ENCODE measurements at places on chromosomes 4 and X. TPM values are rescaled to one million over a fixed set of nuclear protein-coding genes. Genes with fewer than 3 reads are reported as not detected.

The CCDC110 gene
- total RNA-seq = 0.57 TPM

The TAPT1 gene
- total RNA-seq = 48.9 TPM

The NXF2B gene
- total RNA-seq = not detected

The NALF2 gene
- 0.22 TPM for total RNA-seq

The FHIP1A gene
- total RNA-seq = 0.17 TPM

The HERC5 gene
- 39.5 TPM for total RNA-seq

GRCh38 chr4:61851126-61851525 lies 651.0 kb downstream of the ADGRL3 start:
- no peaks in the 10 kb centered on the region for H3K4me1 ChIP-seq
- H3K36me3 ChIP-seq = no peaks in the 10 kb centered on the region
- no peak for DNase-seq
- H3K27ac ChIP-seq = no peak overlapping the region
- no peak overlapping the region for H3K4me3 ChIP-seq
- H3K27me3 ChIP-seq = no peaks in the 10 kb centered on the region

- H3K27ac ChIP-seq = peak overlapping the region; percentile 69
- H3K36me3 ChIP-seq = no peaks in the 10 kb centered on the region
- peak overlapping the region; percentile 82 for H3K4me3 ChIP-seq
- H3K27me3 ChIP-seq = peaks cover 20% of the 10 kb centered on the region
- peak; percentile 80 for DNase-seq
Observed at GRCh38 chr4:140150636-140150885, 3.4 kb downstream of the MAML3 start.

GRCh38 chr4:8224975-8225625 lies 26.0 kb downstream of the SH3TC1 start:
- H3K4me3 ChIP-seq = no peak overlapping the region
- H3K4me1 ChIP-seq = peaks cover 42% of the 10 kb centered on the region
- H3K36me3 ChIP-seq = peaks cover 14% of the 10 kb centered on the region
- no peak overlapping the region for H3K27ac ChIP-seq
- DNase-seq = no peak
- H3K27me3 ChIP-seq = no peaks in the 10 kb centered on the region

- no peaks in the 10 kb centered on the region for H3K4me1 ChIP-seq
- no peak for DNase-seq
- H3K4me3 ChIP-seq = no peak overlapping the region
- H3K27me3 ChIP-seq = no peaks in the 10 kb centered on the region
Observed at GRCh38 chrX:103187953-103188475, 26.9 kb upstream of the BEX4 start.

DNA sequence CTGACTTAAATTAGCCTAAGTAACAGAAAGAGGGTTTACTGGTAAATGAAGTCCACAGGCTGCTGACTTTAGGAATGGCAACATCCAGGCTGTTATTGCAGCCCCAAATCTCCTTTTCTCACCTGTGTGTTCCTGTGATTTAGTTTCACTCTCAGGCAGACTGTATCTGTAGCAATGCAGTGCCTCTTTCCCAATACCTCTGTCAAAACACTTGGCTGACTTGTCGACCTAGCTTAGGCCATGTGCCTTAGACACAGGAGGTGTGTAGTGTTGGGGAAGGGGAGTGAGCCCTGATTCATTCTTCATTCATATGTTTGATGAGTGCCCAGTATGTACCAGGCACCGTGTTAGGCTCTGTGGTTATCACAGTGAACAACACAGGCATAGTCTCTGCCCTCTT lies 46.9 kb downstream of the JADE3 start:
- no peak for DNase-seq
- no peaks in the 10 kb centered on the region for H3K36me3 ChIP-seq
- no peak overlapping the region for H3K4me3 ChIP-seq
- peaks cover 3% of the 10 kb centered on the region for H3K27me3 ChIP-seq

DNA sequence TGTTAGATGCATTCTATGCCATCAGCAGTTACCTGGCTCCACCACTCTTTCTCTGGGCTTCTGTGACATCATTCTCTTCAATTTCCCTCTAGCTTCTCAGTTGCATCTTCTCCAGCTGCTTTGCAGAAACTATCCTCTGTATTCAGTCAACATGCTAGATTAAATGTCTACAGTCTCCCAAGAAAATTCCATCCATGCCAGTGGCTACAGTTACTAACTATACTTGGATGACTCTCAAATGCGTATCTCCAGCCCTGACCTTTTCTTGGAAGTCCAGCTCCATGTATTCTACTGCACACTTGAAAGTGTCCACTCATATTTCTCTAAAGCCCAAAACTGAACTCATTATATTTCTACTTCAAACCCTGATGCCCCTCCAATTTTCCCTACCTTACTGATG lies 232.3 kb upstream of the TENM3 start:
- H3K4me1 ChIP-seq = no peaks in the 10 kb centered on the region
- no peaks in the 10 kb centered on the region for H3K27me3 ChIP-seq
- no peak overlapping the region for H3K27ac ChIP-seq
- no peak for DNase-seq

GRCh38 chrX:3549411-3549911 lies 164.0 kb downstream of the PRKX start:
- H3K36me3 ChIP-seq = no peaks in the 10 kb centered on the region
- H3K4me3 ChIP-seq = no peak overlapping the region
- peaks cover 15% of the 10 kb centered on the region for H3K27me3 ChIP-seq
- H3K27ac ChIP-seq = no peak overlapping the region
- no peaks in the 10 kb centered on the region for H3K4me1 ChIP-seq
- DNase-seq = no peak

- H3K4me3 ChIP-seq = no peak overlapping the region
- no peaks in the 10 kb centered on the region for H3K27me3 ChIP-seq
- H3K4me1 ChIP-seq = peaks cover 21% of the 10 kb centered on the region
- no peak overlapping the region for H3K27ac ChIP-seq
- no peak for DNase-seq
Observed at GRCh38 chrX:20244931-20245330, 21.8 kb downstream of the RPS6KA3 start.

- no peak for DNase-seq
- peaks cover 56% of the 10 kb centered on the region for H3K4me1 ChIP-seq
- no peak overlapping the region for H3K4me3 ChIP-seq
- peak overlapping the region; percentile 46 for H3K27ac ChIP-seq
Observed at GRCh38 chrX:130179170-130179569, 7.4 kb downstream of the RAB33A start.

DNA sequence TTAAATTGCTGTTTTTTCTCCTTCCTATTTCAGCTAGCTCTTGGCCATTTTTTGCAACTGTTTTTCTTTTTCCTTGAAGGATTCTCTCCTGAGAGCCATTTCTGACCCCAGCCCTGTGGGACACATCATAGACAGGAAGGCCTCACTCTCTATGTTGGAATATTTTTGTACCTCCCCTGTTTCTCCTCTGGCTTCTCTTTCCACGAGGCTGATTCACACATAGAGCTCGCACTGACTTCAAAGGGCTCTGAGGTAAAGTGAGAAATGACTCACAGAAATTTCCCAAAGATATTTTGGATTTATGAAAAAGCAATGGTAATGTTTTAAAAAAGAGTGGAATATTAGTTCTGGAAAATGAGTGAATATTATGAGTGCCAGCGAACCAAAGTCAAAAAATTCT lies 181.7 kb upstream of the IGFBP7 start:
- no peaks in the 10 kb centered on the region for H3K27me3 ChIP-seq
- no peak overlapping the region for H3K4me3 ChIP-seq
- no peak for DNase-seq
- no peaks in the 10 kb centered on the region for H3K4me1 ChIP-seq

DNA sequence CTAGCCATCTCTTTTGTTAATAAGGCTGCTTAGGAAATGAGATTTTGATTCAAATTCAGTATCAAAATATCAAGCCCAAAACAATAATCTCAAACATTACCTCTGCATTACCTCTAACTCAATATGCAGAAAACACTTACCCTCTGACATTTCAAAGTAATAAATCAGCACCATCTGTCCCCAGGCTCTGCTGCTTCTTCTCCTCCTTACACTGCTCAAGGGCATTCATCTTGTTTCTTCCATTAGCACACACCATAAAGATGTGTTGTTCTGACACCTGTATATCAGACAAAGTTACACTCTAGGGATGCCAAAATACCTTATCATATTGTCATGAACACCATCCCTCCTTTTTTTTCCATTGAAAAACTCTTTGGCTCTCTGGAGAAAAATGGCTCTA lies 1630.3 kb downstream of the RPA4 start:
- H3K4me1 ChIP-seq = no peaks in the 10 kb centered on the region
- no peak overlapping the region for H3K4me3 ChIP-seq
- no peak for DNase-seq
- H3K36me3 ChIP-seq = no peaks in the 10 kb centered on the region

DNA sequence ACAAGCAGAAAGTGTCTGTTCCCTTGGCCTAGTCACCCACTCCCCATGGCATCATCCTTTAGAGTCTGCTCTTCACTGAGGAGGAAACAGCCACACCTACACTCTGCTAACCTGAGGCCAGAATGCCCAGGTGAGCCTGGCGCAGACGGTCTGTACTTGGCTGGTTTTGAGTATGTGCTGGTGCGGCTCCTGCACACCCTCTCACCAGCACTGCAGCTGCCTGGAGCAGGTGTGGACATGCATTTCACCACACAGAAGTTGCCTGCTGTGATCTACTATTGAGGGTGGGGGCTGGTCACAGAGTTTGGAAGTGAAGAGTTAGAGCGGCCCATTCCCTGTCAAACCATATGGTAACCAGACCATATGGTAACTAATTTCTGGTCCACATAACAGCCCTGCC lies 39.5 kb downstream of the KANTR start:
- no peak overlapping the region for H3K4me3 ChIP-seq
- DNase-seq = no peak
- peaks cover 3% of the 10 kb centered on the region for H3K36me3 ChIP-seq
- H3K27me3 ChIP-seq = no peaks in the 10 kb centered on the region

- H3K27ac ChIP-seq = peak overlapping the region; percentile 94
- peak overlapping the region; percentile 68 for H3K4me3 ChIP-seq
- no peak for DNase-seq
- H3K27me3 ChIP-seq = no peaks in the 10 kb centered on the region
Observed at GRCh38 chrX:79095441-79096041, 48.9 kb upstream of the GPR174 start.

GRCh38 chr4:148735432-148736155 lies 293.4 kb upstream of the NR3C2 start:
- H3K27ac ChIP-seq = no peak overlapping the region
- no peaks in the 10 kb centered on the region for H3K36me3 ChIP-seq
- H3K27me3 ChIP-seq = no peaks in the 10 kb centered on the region

DNA sequence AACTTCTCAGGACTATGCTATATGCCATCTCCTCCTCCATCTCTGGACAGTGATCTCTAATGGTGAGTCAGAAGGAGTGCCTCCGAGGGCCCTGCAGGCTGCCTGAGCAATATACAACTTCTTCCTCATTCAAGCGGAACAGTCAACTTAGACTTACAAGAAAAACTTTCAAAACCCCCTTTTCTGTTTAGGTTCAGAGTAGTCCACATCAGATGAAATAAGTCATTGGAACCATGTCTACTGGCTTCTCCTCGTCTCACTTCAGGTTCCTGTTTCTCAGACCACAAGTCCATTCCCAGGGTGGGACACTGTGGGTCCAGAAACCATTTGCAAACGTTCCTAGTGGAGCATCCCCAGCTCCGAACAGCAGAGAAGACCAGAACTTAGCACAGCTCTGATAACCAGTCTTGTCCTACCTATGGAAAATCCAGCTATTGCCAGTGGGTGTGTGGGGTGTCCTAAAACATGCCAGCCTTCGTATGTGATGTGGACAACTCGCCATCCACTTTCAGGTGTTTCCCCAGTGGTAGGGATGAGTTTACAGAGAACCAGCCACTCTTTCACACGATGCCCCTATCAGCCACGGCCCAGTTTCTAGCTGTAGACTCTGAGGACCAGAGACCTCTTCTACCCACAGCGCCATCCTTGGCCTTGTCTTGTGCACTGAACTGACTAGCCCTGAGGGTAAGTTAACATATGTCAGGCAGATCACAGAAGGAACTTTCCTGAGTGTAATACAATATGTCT lies 32.7 kb upstream of the NKRF start:
- peaks cover 18% of the 10 kb centered on the region for H3K36me3 ChIP-seq
- H3K4me1 ChIP-seq = peaks cover 15% of the 10 kb centered on the region
- no peak overlapping the region for H3K4me3 ChIP-seq
- no peak for DNase-seq

GRCh38 chrX:77814210-77814609 lies 28.2 kb upstream of the ATRX start:
- H3K27me3 ChIP-seq = no peaks in the 10 kb centered on the region
- H3K4me1 ChIP-seq = peaks cover 3% of the 10 kb centered on the region
- no peak overlapping the region for H3K4me3 ChIP-seq
- H3K36me3 ChIP-seq = peaks cover 1% of the 10 kb centered on the region
- no peak for DNase-seq
- H3K27ac ChIP-seq = no peak overlapping the region

DNA sequence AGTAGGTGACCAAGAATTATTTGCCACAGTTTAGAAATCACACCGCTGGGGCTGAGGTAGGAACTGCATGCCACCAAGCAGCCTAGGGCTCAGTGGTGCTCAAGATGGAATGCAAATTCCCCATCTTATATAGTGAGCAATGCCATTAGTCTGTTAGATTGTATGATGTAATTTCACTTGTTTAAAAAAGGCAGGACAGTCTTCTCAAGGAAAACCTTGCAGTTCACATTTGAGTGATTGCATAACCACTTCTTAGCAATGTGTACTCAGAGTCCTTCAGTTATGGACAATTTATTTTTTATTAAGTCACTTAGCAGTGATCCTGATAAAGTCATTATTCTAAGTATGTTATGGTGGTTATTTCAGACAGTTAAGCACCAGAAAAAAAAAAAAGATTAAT lies 142.9 kb upstream of the SFRP2 start:
- DNase-seq = no peak
- H3K36me3 ChIP-seq = no peaks in the 10 kb centered on the region
- H3K4me1 ChIP-seq = no peaks in the 10 kb centered on the region
- peaks cover 18% of the 10 kb centered on the region for H3K27me3 ChIP-seq
- no peak overlapping the region for H3K27ac ChIP-seq
- H3K4me3 ChIP-seq = no peak overlapping the region

GRCh38 chr4:77163641-77164040 lies 6.6 kb downstream of the CCNG2 start:
- DNase-seq = no peak
- no peak overlapping the region for H3K27ac ChIP-seq
- peaks cover under 1% of the 10 kb centered on the region for H3K4me1 ChIP-seq
- H3K36me3 ChIP-seq = peaks cover 7% of the 10 kb centered on the region
- no peaks in the 10 kb centered on the region for H3K27me3 ChIP-seq
- H3K4me3 ChIP-seq = no peak overlapping the region

DNA sequence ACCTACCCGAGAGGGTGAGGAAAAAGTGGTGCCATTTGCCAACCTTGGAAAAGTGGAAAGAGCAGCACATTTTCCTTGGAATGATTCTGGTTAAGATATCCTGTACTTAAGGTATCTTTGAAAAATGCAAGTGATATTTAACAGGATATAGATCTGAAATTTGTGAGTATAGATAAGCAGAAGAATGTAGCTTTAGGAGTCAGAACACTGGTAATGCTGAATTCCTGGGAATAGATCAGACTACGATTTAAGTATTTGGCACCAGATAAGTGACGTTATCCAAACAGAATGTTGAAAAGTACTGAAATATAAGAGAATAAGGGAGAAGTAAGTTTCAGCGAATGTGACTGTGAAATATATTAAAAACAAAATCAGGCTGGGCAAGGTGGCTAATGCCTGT lies 210.1 kb downstream of the PCDH7 start:
- H3K4me1 ChIP-seq = no peaks in the 10 kb centered on the region
- no peak for DNase-seq
- no peak overlapping the region for H3K4me3 ChIP-seq
- no peak overlapping the region for H3K27ac ChIP-seq

All from activated naive CD4-positive, alpha-beta T cell treated with anti-CD3 and anti-CD28 coated beads for 36 hours (primary cell).